Glutamatergic neuron (in vitro differentiated cells): ENCODE measurements at places on chromosomes 7 and 10. TPM values are rescaled to one million over a fixed set of nuclear protein-coding genes. Genes with fewer than 3 reads are reported as not detected.

- no peak overlapping the region for H3K4me3 ChIP-seq
- H3K36me3 ChIP-seq = no peaks in the 10 kb centered on the region
- no peak overlapping the region for H3K27ac ChIP-seq
- DNase-seq = no peak
Measured at GRCh38 chr7:34869057-34869456, 168.2 kb downstream of the DPY19L1 start.

- no peak overlapping the region for H3K27ac ChIP-seq
- peaks cover 6% of the 10 kb centered on the region for H3K36me3 ChIP-seq
- H3K27me3 ChIP-seq = peaks cover 1% of the 10 kb centered on the region
- peaks cover 2% of the 10 kb centered on the region for H3K4me1 ChIP-seq
Measured at GRCh38 chr10:3095373-3096139, 28.2 kb downstream of the PFKP start.

DNA sequence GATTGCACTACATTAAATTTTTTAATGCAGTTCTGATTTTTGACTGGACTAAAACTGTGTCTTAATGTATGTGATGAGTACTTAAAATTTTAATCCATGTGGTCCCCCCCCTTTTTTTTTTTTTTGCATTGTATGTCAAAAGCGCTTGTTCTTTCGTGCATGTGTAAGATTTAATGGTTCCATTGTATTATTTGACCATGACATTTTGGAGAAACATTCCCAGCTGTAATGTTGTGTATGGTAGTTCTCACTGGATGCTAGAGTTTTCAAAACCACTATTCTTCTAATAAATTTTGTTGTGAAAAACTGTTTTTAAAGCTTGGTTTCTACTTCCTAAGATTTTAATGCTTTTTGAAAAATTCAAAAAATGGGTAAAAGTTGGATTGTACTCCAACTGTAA is 132.0 kb downstream of the LCOR start:
- peaks cover 4% of the 10 kb centered on the region for H3K4me1 ChIP-seq
- H3K4me3 ChIP-seq = no peak overlapping the region
- H3K27ac ChIP-seq = no peak overlapping the region
- DNase-seq = no peak
- no peaks in the 10 kb centered on the region for H3K27me3 ChIP-seq
- no peaks in the 10 kb centered on the region for H3K36me3 ChIP-seq

- no peak overlapping the region for H3K27ac ChIP-seq
- H3K27me3 ChIP-seq = peaks cover 4% of the 10 kb centered on the region
- peaks cover 30% of the 10 kb centered on the region for H3K4me1 ChIP-seq
- DNase-seq = no peak
Measured at GRCh38 chr7:38339953-38340819, 66.8 kb upstream of the TARP start.

DNA sequence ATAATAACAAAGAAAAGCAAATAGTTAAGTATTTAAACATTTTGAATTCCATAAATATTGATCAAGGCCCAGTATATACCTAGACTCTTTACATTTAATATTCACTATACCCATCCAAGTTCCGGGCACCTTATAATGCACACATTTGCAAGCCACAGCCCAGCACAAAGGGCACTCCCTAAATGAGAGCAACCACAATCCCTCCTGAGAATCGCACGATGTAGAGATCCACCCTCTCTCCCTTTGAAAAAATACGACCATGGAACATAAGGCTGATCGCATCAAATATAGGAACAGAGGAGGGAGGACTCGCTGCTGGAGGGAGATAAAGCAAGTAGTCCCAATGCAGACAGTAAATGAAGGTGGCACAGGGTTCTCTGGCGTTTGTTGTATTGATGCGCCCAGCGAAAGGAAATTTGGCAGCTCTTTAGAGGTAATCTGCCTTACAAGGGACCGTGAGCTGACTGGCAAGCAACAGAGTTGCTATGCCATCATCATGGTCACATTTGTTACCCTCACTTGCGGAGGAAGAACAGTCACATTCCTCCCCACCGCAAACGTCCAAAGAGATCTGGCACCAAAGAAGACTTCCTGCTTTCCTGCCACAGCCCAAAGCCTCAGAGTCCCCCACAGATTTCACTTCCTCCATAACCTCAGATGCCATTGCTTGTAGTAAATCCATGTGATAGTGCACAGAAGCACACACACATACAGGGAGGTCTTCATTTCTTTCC is 16.1 kb upstream of the TAS2R40 start:
- DNase-seq = no peak
- no peak overlapping the region for H3K27ac ChIP-seq
- no peaks in the 10 kb centered on the region for H3K4me1 ChIP-seq
- H3K4me3 ChIP-seq = no peak overlapping the region
- H3K36me3 ChIP-seq = no peaks in the 10 kb centered on the region

DNA sequence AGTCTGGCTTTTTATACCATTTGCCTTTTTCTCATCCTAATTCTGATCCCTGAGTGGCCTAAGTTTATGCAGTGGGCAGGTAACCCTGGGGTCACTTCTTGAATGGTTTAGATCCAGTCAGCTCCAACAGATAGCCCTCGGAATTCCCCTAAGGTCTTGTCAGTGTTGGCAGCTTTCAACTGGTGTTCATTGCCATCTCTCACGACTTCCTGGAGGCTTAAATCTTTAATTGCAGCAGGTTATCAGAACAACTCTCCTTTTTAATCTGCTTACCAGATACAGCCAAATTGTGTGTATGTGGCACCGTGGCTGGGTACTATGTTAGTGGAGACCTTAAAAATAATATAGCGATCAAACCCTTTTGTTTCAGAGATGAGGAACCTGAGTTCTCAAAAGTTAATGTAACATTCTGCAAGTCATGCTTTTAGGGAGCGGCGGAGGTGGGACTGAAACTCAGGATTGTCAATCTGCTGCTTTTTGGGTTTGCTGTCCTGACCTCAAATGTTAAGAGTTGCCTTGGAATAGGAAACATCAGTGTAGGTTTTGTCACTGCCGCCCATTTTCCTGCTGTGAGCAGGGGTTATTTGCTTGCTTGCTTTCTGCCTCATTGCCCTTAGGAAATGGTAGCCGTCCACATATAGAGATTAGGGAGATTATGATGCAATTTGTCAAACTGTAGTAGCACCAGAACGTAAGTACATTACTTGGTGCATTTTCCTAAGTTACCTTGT is 818 bp downstream of the DLD start:
- peaks cover 3% of the 10 kb centered on the region for H3K27me3 ChIP-seq
- peaks cover 17% of the 10 kb centered on the region for H3K4me1 ChIP-seq
- H3K4me3 ChIP-seq = peak overlapping the region; percentile 99
- no peaks in the 10 kb centered on the region for H3K36me3 ChIP-seq

GRCh38 chr10:32317795-32318357 is 29.1 kb downstream of the EPC1 start:
- no peak overlapping the region for H3K27ac ChIP-seq
- no peaks in the 10 kb centered on the region for H3K27me3 ChIP-seq
- peaks cover 23% of the 10 kb centered on the region for H3K4me1 ChIP-seq
- H3K4me3 ChIP-seq = no peak overlapping the region
- no peak for DNase-seq

DNA sequence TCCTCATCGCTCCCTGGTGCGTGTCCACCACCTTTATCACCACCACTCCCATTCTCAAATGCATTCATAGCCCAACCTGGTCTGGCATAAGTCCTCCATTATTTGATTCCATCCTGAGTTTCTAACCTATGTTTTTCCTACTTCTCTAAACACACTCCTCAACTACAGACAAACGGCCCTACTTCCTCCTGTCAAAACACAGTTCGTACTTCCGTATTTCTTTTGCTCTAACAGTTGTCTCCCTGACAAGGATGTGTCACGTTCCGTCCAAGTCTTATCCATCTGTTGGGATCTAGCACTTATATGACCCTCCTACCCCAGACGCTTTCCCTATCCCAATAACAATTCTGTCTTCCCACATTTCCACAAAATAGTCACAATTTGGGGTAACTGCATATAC is 46.8 kb downstream of the DOCK4 start:
- peak overlapping the region; percentile 62 for H3K27ac ChIP-seq
- no peaks in the 10 kb centered on the region for H3K27me3 ChIP-seq
- H3K4me3 ChIP-seq = peak overlapping the region; percentile 1
- H3K36me3 ChIP-seq = no peaks in the 10 kb centered on the region
- peaks cover 36% of the 10 kb centered on the region for H3K4me1 ChIP-seq
- no peak for DNase-seq

GRCh38 chr7:116861717-116862116 is 670 bp upstream of the CAPZA2 start:
- no peak for DNase-seq
- no peaks in the 10 kb centered on the region for H3K36me3 ChIP-seq
- H3K4me1 ChIP-seq = peaks cover 17% of the 10 kb centered on the region
- H3K4me3 ChIP-seq = peak overlapping the region; percentile 71

- H3K27me3 ChIP-seq = peaks cover 4% of the 10 kb centered on the region
- H3K4me1 ChIP-seq = no peaks in the 10 kb centered on the region
- no peak overlapping the region for H3K27ac ChIP-seq
- no peaks in the 10 kb centered on the region for H3K36me3 ChIP-seq
- no peak for DNase-seq
- no peak overlapping the region for H3K4me3 ChIP-seq
Measured at GRCh38 chr7:86647385-86648094, 3.8 kb downstream of the GRM3 start.

GRCh38 chr10:97601268-97602215 is 12.0 kb downstream of the C10orf62 start:
- H3K27me3 ChIP-seq = no peaks in the 10 kb centered on the region
- H3K36me3 ChIP-seq = no peaks in the 10 kb centered on the region
- no peaks in the 10 kb centered on the region for H3K4me1 ChIP-seq
- DNase-seq = no peak

GRCh38 chr10:103493362-103493915 is at the start of gene NEURL1:
Gene NEURL1, plus strand, starts transcription at chr10:103493705. Its CDS starts 683 bp downstream, at chr10:103494388.
- peaks cover 20% of the 10 kb centered on the region for H3K4me1 ChIP-seq
- peak within 1 kb of the TSS; percentile 83 for H3K4me3 ChIP-seq
- H3K27ac ChIP-seq = peak within 1 kb of the TSS; percentile 75
- H3K36me3 ChIP-seq = no peaks in the 10 kb centered on the region
- peak; percentile 46 for DNase-seq
- peaks cover 27% of the 10 kb centered on the region for H3K27me3 ChIP-seq

DNA sequence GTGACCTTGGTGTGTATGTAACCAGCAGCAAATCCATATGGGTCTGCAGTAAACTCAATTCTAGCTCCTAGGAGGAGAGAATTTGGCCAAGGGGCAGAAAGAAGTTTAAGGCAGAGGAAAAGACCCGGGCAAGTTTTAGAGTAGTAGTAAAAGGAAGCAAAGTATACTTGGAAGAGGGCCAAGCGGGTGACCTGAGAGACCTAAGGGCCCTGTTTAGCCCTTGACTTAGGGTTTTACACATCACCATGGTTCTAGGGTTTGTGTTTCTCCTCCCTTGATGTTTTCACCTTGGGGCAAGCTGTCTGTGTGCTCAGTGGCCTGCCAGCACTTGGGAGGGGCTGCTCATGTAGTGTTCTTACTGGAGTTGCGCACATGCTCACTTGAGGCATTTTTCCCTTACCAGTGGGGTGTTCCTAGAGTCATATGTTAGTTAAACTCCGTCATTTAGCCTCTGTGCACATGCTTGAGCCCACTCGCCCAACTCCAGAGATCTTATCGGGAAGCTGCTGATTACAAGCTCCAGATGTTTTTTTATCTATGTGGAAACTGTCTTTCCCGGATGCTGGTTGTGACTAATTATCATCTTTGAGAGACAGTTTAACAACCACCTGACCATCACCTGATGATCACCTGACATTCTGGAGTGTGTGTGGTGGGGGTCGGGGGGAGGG is 137.6 kb upstream of the PRSS1 start:
- peaks cover 1% of the 10 kb centered on the region for H3K4me1 ChIP-seq
- DNase-seq = no peak

DNA sequence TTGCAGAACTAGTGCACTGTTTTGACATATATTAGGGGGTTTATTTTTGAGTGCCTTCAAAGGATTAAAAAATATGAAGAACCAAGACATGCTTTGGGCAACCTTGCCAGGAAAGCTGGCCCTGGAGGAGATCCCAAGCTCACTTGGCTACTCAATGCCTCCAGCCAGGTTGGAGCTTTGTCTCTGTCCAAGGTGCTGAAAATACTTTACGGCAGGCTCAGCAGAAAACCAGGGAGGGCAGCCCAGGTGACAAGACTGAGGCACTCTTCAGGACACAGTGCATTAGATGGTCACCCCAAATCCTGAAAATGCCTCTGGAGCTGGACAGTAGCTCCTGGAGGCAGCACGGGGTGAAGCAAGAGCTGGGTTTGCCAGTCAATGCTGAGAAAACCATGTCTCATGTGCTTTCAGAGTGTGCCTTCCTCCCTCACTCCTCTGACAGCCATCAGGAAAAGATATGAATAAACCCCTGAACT is 5.8 kb upstream of the KCNH2 start:
- H3K4me3 ChIP-seq = no peak overlapping the region
- peaks cover 19% of the 10 kb centered on the region for H3K27me3 ChIP-seq
- no peak overlapping the region for H3K27ac ChIP-seq
- no peak for DNase-seq
- peaks cover 28% of the 10 kb centered on the region for H3K4me1 ChIP-seq

- H3K36me3 ChIP-seq = no peaks in the 10 kb centered on the region
- no peaks in the 10 kb centered on the region for H3K27me3 ChIP-seq
- no peak overlapping the region for H3K4me3 ChIP-seq
- peaks cover 37% of the 10 kb centered on the region for H3K4me1 ChIP-seq
- H3K27ac ChIP-seq = no peak overlapping the region
- DNase-seq = no peak
Measured at GRCh38 chr7:28160551-28160991, 20.0 kb downstream of the JAZF1 start.

LRRD1 gene
- 0.15 TPM for total RNA-seq

IDI1 gene
- 103 TPM for total RNA-seq

GPNMB gene
- total RNA-seq = not detected

WNT2 gene
- not detected for total RNA-seq

DOCK4 gene
- 60.3 TPM for total RNA-seq

DNAJC12 gene
- 54.7 TPM for total RNA-seq

LZTS2 gene
- 56.7 TPM for total RNA-seq

LARP4B gene
- 65.6 TPM for total RNA-seq

INPP5F gene
- total RNA-seq = 186 TPM

GJD4 gene
- total RNA-seq = not detected

CPXM2 gene
- total RNA-seq = not detected
